ENCODE measurements at places on chromosomes 6 and 20. TPM values are rescaled to one million over a fixed set of nuclear protein-coding genes. Genes with fewer than 3 reads are reported as not detected.

The SLC17A3 gene
- not detected for total RNA-seq

The PCK1 gene
- not detected for total RNA-seq

The PPP1R3G gene
- total RNA-seq = 1.8 TPM

The ROS1 gene
- 0.39 TPM for total RNA-seq

The SYTL3 gene
- 0.37 TPM for total RNA-seq

The NFKBIL1 gene
- 22.3 TPM for total RNA-seq

The RBM38 gene
- 7.4 TPM for total RNA-seq

The BLTP3A gene
- 4.4 TPM for total RNA-seq

The GABRR1 gene
- not detected for total RNA-seq

The GSTA3 gene
- total RNA-seq = not detected

The LPA gene
- total RNA-seq = not detected

The CST2 gene
- total RNA-seq = not detected

The TP53RK gene
- 19.1 TPM for total RNA-seq

The ARMH2 gene
- total RNA-seq = not detected

The PGBD1 gene
- total RNA-seq = 5.3 TPM

All from subcutaneous preadipocyte (primary cell).